ENCODE measurements at places on chromosomes 2 and 18.

DNA sequence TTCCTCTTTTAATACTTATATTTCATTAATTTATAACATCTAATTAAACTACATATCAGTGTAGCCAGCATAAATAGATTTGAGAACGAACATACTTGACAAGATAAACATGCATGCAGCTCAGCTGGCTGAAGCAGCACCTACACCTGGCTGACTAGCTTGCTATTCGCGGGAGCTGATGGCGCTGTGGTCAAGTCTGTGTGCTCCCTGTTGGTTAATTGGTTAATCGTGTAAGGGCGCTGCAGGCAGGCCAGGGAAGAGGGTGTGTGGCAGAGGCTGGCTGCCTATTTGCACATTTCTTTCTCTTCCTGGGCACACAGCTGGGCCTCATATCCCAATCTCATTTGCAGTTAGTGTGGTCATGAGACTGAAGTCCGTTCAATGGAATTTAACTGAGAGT is 14.5 kb upstream of the VWA3B start:
- no peak for DNase-seq

GRCh38 chr2:42296226-42296625 is 64.8 kb downstream of the COX7A2L start:
- no peak for DNase-seq

- DNase-seq = no peak
Observed at GRCh38 chr2:155095613-155096012, 397.1 kb downstream of the KCNJ3 start.

DNA sequence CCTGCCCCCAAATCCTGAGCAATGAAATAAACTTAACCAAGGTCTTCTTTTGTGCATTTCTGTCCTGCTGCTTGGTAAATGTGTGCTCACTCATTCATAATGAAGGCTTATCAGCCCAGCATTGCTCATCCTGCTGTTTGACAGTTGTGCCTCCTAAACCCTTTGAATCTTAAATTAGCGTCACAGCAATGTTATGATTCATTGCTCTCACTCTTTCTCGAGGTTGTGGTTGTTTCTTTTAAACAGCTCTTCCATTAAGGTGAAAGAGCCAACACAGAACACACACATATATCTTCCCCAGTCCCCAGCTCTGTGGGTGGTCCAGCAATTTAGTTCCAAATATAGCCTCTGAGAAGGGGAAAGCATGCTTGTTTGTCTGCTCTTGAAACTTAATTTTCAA is 84.0 kb downstream of the EVA1A start:
- DNase-seq = no peak

DNA sequence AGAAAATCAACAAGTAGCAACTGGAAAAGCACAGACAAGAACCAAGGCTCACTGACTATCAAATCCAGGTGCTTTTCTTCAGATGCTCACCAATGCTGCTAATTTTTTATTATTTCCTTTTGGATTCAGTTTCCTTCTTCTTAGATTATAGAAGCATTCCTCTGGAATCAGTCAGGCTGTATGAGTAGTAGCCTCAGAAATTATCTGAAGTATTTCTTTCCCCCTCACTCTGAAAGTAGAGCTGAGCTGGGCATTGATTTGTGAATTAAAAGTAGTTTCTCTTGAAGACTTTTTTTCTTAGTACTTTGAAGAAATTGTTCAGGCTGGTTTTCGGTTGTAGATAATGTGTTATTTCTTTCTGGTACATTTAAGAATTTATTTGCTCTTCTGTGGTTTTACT is 273.7 kb downstream of the NOL4 start:
- DNase-seq = no peak

GRCh38 chr2:207819839-207820784 is 50.4 kb upstream of the FZD5 start:
- DNase-seq = no peak
